ENCODE measurements at places on chromosomes 3 and 15. TPM values are rescaled to one million over a fixed set of nuclear protein-coding genes. Genes with fewer than 3 reads are reported as not detected.

DNA sequence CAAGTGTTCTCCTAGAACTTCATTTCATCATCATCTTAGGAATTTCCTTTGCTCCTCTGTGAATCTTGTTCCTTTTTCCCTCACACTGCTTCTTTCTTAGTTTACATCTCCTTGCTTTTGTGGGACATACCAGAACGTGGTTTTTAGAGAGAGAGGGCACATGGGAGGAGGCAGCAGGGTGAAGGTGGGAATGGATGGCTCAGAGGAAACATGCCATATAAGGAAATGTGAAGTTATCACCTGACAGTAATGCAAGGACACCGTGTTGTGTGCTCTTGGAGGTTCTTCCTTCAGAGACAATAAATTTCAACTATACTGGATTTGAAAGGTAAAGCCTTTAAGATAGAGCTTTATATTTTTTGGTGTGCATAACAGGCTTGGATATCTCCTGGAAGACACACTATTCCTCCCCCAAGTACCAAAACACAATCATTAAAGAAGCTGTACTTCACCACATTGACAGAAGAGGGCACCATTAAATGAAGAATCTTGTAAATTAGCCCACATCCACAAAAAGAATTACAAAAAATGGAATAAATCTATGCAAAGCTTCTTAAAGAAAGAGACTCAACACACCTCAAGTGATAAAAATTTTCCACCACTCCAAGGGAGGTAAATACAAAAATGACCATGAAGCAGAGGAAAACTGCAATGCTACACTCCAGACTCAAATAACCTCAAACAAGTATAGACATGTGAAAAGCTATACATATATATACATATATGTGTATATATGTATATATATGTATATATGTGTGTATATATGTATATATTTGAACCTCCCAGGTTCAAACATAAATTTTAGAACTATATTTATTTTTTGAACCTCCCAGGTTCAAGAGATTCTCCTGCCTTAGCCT is 26.1 kb downstream of the RPL39L start:
- H3K27me3 ChIP-seq, result no peaks in the 10 kb centered on the region
- no peaks in the 10 kb centered on the region for H3K4me1 ChIP-seq

DNA sequence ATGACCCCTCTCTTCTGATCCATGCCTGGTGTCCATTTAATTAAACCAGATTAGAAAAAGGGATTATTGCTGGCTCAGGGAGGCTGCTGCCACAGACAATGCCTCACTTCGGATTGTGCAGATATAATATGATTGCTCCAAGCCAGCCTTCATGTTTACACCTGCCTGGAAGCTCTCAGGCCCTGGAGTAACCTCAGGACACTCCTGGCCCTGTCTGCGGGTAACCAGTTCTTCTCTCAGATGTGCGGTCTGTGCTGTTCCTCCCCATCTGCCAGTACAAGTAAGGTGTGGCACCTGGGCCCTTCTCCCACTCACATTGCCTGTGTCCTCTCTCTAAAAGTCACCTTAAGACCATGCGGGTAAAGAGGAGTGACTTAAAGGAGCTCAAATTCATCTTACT is 8.8 kb upstream of the GOLGA8J start:
- no peak for DNase-seq
- no peaks in the 10 kb centered on the region for H3K4me1 ChIP-seq
- H3K27me3 ChIP-seq, result no peaks in the 10 kb centered on the region
- no peak overlapping the region for H3K27ac ChIP-seq

GRCh38 chr3:16741103-16741758 is 136.0 kb upstream of the DAZL start:
- H3K36me3 ChIP-seq, result no peaks in the 10 kb centered on the region
- no peaks in the 10 kb centered on the region for H3K27me3 ChIP-seq
- H3K27ac ChIP-seq, result no peak overlapping the region
- no peak overlapping the region for H3K4me3 ChIP-seq

GRCh38 chr3:72595927-72596610 is 252.2 kb downstream of the SHQ1 start:
- H3K27ac ChIP-seq, result no peak overlapping the region
- no peak overlapping the region for H3K4me3 ChIP-seq
- H3K36me3 ChIP-seq, result no peaks in the 10 kb centered on the region

Gene RTP3
- not detected for total RNA-seq

Gene CASR
- not detected for total RNA-seq

Gene ARHGAP31
- total RNA-seq, result 0.38 TPM

All from K562 (cell line).